Fibroblast of skin of left biceps (primary cell): ENCODE measurements at places on chromosomes 1 and 21.

- DNase-seq: no peak
Observed at GRCh38 chr1:8284127-8284526, 33.8 kb upstream of the SLC45A1 start.

DNA sequence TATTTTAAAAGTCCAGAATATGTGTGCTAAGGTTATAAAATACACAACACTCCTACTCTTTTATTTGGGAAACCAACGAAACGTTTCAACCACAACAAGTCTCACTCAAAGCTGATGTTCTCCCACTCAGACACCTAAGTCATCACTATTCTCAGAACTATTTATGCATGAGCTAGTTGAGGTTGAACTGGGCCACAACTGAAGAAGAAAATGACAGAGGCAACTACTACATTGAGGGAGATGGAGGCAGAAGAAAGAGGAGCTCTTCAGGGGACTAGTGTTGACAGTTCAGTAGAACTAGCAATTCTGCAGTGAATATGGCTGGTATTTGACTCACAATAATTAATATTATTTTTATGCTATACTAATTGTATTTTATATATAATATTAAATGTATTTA is 198.2 kb downstream of the SEC16B start:
- DNase-seq: no peak

GRCh38 chr21:41678016-41678923 is 88.6 kb downstream of the RIPK4 start:
- DNase-seq: no peak

- DNase-seq: no peak
Observed at GRCh38 chr1:236748268-236748870, 46.7 kb upstream of the MTR start.

GRCh38 chr1:209619696-209620486 is 32.3 kb downstream of the LAMB3 start:
- no peak for DNase-seq
